ENCODE measurements at places on chromosomes 7 and 10.

- no peak for DNase-seq
Measured at GRCh38 chr7:113394856-113395255, 276.5 kb upstream of the SMIM30 start.

GRCh38 chr7:88789480-88790064, 6.0 kb downstream of the TEX47 start:
- DNase-seq = peak; percentile 14

DNA sequence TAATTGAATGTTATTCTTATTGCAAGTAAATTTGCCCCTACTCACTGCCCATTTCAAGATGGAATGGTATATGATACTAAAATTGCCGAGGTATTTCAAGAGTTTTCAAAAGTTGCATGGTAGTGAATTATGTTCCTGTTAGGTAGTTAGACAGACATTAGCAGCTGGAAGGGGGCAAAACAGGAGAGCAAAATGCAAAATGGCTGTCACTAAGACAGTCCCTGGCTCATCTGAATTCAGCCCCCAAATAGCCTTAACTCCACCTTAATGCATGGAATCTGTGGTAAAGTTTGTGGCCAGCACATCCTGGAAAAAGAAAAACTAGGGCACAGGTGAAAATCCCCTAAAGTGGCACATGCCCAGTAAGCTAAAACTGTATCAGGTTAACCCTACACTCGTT, 894.9 kb downstream of the NXPH1 start:
- no peak for DNase-seq

- no peak for DNase-seq
Measured at GRCh38 chr10:128626397-128627000, 500.3 kb upstream of the MKI67 start.

GRCh38 chr7:157715071-157715937, 378.5 kb downstream of the DNAJB6 start:
- no peak for DNase-seq

GRCh38 chr7:133409421-133409820, 156.5 kb downstream of the EXOC4 start:
- no peak for DNase-seq

DNA sequence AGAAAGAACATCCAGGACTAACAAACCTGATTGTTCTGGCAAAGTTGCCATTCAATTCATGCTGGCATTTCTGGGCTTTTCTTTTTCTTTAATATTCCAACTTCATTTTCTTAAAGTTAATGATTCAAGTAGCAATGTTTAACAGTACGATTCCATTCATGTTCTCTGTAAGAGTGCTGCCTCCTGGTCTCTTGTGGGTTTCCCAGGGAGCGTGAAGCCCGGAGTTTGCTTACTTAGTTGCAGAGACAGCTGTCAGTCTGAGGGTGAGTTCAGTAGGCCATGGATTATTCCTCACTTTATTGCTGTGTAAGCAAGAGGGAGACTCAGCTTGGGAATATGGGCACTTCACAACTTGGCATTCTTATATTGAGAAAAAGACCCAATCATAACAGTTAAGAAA, 142.2 kb downstream of the TWIST1 start:
- DNase-seq = no peak

DNA sequence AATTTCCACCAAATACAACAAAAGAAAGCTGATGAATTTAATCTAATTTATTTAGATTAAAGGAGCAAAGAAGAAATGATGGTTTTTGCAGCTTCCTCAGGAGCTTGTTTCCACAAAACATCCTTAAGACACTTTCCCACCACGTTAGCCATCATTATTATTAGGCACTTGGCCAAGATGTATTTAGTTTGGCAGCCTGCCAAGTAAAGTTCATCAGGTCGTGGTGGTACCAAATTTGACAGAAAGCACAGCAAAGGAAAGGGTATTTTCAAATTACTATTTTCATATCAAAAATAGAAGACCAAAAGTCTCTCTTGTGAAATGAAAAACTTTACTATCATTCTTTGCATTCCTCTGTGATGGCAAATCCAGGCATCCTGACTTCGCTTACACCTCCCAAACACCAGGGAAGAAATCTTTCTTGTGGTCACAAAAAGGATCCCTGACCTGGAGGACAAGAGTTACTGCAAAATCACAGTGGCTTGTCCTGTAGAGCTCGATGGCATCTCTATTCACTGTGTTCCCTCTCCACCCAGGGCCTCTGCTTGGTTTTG, 123.1 kb upstream of the INHBA start:
- DNase-seq = peak; percentile 32

- no peak for DNase-seq
Measured at GRCh38 chr7:75584354-75584753, 92.2 kb downstream of the SPDYE5 start.

GRCh38 chr10:25641595-25641994, 292.4 kb upstream of the MYO3A start:
- DNase-seq = no peak

DNA sequence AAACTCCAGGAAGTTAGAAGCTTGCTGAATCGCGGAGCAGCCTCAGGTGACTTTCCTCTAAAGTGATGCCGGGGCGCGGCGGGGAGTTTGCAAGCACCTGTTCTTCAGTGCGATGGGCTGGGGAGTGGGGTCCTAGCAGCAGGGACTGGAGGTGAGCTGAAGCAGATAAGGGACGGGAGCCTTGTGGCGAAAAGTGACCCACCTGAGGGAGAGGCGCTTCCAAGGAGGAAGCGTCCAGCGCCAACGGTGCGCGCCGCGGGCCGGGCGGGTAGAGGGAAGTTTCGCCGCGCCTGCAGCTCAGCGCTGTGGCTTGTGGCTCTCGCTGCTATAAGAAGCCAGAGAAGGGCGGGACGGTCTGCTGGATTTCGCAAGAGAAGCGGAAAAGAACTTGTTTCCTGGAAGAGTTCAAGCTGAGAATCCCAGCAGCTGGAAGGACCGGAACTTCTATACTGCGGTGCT, at the start of gene STEAP4:
Gene STEAP4 (minus strand): TSS at position 305 of the 459 bp plus-strand sequence. CDS start 22,625 bp downstream, outside the sequence.
- DNase-seq = peak; percentile 62

- peak; percentile 54 for DNase-seq
Measured at GRCh38 chr7:12719141-12719919, 31.9 kb downstream of the ARL4A start.

- DNase-seq = no peak
Measured at GRCh38 chr7:37713613-37714012, 30.0 kb downstream of the GPR141 start.

- DNase-seq = no peak
Measured at GRCh38 chr10:74640134-74640921, 186.1 kb upstream of the KAT6B start.

DNA sequence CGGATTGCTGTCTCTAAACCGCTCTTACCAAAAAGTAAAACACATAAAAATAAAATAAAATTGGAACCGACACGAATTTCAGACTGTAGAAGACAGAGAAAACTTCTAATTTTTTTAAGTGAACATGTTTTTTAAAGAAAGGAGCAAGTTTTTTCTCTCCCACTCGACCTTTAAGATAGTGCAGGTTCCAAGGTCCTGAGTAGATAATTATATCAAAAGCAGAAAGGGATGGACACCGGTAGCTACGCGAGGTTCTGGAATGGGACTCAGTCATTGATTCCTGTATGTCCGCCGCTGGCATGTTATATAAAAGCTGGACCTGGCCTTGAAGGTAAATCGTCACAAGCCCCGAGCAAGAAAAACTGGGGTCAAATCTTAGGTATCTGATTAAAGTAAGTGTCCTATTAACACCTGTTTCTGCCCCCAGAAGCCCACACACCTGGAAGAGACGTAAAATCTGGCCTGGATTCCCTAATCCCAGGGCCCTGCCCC, 462 bp upstream of the CISD1 start:
- DNase-seq = no peak

DNA sequence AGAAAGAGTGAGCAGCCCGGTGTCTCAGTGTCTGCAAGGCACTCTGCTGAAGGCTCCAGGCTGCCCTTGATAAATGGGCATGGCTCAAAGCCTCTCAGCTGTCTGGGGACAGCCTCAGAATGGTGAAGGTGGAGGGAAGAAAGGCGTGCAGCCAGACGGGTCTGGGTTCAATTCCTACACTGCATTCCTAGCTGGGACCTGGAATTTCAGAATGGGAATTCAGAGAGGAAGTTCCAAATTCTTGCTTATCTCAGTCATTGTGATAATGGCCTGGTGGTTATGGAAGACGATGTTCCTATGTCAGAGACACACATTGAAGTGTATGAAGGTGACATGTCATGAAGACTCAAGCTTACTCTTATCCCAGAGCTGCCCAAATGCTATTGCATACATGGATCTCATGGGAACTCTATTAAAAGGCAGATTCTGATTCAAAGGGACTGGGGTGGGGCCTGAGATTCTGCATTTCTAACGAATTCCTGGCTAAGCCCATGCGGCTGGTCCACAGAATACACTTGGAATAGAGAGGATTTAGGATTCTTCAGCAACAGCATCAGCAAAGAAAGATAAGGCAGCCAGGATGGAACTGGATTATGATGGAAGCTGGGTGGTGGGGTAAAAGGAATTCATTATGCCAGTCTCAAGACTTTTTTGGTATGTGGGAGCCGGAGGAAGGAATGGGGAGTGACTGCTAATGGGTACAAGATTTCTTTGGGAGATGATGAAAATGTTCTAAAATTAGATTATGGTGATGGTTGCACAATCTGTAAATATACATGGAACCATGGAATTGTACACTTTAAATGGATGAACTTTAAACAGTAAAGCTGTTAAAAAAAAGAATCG, 82.6 kb upstream of the ZMIZ1 start:
- peak; percentile 40 for DNase-seq

DNA sequence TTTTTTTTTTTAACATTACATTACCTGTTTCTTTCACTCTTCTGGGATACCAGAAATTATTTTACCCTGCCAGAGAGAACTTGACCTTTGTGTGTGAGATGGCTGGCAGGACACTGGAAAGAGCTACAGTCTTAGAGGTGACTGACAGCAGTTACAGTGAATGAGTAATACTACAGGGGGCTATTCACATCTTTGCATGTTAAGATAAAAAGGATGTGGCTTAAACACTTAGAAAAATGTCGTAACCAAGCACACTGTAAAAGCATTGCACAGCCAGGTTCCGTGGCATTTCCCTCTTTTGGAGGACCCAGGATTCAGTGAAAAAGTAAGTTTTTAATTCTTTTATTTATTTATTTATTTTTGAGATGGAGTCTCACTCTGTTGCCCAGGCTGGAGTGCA, 18.8 kb upstream of the TBC1D12 start:
- no peak for DNase-seq

DNA sequence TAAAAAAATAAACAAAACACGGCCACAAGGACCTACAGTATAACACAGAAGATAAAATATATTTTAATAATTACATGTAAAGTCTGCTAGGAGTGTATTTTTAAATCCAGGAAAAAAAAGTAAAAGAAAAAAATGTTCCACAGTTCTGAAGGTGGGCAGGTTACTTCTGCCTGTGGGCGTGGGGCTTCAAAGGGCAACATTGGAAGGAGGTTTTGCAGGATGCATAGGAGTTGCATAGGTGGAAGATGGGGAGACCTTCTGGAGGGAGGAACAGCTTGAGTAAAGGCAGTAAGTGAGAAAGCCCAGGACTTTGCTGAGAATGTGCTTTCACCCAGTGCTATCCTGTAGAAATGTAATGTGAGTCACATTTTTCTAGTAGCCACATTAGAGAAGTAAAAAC, 37.5 kb upstream of the PLXNA4 start:
- DNase-seq = no peak

DNA sequence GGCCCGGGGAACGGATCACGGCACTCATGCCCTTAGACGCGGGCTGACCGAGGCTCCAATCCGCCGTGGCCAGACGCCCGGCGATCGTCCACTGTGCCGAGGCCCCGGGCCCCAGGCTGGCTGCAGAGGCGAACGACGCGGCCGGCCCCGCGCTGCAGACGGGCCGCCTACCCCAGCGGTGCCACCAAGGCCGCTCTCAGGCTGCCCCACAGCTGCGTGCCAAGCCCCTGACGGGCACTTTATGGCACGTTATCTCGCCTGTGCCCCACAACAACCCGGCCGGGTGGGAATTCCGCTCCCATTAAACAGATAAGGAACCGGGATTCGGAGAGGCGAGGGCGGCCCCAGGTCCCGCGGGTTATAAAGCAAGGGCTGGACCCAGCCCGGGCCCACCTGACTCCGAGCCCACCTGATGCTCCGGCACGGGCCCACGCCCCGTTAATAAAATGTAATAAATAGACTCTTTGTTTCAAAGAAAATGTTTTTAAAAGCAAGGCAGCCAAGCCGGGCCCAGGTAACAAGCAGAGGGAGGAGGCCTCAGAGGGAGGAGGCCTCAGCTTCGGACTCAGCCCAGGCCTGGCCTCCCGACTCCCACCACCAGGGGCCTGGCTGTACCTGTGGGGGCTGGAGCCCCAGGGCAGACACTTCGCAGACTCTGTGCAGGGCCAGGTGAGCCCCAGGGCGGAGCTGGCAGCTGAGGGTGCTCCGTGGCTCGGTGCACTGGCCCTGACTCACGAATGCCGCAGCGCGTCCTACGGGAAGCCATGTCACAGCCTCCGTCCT, 79.7 kb downstream of the FOXL3 start:
- no peak for DNase-seq

- DNase-seq = peak; percentile 56
Measured at GRCh38 chr7:135645296-135645904, 16.9 kb upstream of the STMP1 start.

Measured in AG20443 (cell line).